CD4-positive, alpha-beta T cell treated with Interleukin-4 for 1 hour (primary cell): ENCODE measurements at places on chromosomes 2 and 18.

GRCh38 chr2:1607971-1608688 lies 136.2 kb downstream of the PXDN start:
- no peak for DNase-seq

DNA sequence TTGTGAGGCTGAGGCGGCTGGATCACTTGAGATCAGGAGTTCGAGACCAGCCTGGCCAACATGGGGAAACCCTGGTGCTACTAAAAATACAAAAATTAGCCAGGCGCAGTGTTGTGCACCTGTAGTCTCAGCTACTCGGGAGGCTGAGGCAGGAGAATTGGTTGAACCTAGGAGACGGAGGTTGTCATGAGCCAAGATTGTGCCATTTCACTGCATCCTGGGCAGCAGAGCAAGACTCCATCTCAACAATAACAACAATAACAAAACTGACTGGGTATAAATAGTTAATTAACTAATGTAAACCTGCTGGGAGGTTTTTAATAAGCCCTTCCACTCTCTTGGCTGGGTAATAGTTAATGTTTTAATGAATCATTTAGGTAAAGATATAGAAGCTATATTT lies 7.8 kb downstream of the SULT6B1 start:
- DNase-seq: no peak

DNA sequence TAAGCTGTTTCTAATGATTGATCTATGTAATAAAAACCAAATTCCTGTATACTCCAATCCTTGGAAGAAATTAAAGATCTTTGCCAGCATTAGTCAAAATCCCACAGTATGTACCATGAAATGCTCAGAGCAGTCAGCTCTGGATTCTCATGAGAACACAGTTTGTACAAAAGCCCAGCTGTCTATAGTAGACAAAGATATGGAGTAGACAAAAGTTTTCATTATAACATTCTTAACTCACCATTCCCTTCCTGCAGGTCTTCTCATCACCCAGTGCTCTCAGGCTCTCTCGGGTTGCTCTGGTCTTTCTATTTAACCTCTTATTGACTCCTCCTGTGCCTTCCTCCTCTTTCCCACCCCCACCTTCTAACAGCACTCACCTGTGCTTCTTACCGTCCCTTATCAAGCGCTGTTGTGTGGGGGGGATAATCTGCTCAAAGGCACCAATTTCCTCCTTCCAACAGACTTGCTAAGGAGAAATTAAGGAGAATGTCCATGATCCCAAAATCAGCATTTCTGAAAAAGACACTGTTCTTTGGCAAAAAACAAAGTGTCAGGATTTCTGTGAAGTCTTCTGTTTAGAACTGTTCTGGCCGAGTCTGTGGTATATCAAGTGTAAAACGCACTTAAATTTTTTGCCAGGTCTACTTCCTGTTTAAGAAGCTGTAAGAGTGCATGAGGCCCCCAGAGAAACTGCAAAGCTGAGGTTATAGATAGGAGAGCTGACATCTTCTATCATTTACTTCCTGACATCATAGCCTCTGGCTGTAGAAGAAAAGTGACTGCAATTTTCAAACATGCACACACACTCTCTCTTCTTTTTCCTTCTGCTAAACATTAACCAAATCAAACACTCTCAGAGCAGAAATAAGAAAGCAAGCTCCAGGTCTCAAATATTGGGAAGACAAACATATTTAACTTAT lies 144.1 kb downstream of the EVA1A start:
- DNase-seq: no peak

DNA sequence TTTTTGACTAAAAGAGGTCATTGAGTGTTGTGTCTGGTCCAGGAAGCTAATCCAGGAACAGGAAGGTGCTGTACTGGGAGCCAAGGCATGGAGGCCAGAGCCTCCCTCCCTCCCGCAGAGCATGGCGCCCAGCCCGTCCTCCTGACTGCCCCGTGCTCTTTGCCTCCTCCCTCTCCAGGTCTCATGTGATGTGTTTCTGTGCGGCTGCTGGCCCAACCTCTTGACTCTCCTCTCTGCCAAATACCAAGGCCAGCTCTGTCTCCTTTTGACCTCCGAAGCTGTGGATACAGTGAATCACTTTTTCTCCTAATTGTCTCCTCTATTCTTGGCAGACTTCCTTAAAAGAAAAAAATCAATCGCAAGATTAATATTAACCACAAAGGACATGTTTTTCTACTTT lies 284.1 kb downstream of the PHLPP1 start:
- DNase-seq: no peak

DNA sequence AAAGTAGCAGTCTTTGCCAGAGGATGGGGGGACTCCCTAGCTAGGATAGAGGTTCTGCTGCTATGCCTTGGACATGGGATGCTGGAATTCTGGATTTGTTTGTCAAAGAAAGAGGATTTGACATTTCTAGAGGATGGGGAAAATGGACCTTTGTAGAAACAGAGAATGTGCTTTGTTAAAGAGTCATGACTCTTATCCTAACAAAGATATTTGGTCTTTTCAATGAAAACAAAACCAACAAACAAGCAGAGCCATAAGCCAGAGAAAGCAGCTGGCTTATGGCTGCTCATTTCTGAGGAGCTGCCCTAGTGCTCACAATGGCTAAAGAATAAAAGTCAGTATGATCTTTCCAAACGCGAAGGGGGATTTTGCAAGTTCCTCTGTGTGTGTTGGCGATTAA lies 40.8 kb upstream of the MAPRE2 start:
- DNase-seq: no peak

DNA sequence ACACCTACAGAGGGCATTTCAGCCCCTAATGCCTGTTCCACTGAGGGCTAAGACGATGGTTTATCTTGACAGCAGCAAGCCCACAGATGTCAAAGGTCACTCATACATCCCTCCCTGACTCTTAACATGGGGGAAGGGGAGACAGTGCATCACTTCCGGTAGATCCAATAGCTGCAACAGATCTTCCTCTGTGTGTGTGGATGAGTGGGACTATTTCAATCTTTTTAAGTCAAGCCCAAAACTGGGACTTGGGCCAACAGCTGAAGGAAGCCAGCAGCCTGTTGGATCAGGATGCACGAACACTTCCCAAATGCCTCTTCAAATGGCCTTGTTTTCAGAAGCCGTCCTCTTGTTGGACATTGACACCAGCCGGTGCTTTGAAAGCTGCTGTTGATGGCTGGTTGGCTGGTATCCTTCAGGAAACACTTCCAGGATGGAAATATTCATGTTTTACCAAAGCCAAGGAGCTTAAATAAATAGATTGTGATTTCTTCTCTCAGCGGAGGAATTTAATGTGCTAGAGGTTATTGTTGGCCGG lies 59.2 kb downstream of the IL1R2 start:
- no peak for DNase-seq

GRCh38 chr2:197208841-197209240 lies 101.7 kb downstream of the ANKRD44 start:
- peak; percentile 44 for DNase-seq

GRCh38 chr2:127064642-127065250 lies 42.2 kb downstream of the BIN1 start:
- peak; percentile 86 for DNase-seq

- no peak for DNase-seq
Measured at GRCh38 chr2:45781464-45781811, 130.0 kb downstream of the PRKCE start.

- no peak for DNase-seq
Measured at GRCh38 chr2:64637931-64638330, 15.8 kb downstream of the SERTAD2 start.

- no peak for DNase-seq
Measured at GRCh38 chr2:68720665-68721064, 13.9 kb upstream of the ARHGAP25 start.

DNA sequence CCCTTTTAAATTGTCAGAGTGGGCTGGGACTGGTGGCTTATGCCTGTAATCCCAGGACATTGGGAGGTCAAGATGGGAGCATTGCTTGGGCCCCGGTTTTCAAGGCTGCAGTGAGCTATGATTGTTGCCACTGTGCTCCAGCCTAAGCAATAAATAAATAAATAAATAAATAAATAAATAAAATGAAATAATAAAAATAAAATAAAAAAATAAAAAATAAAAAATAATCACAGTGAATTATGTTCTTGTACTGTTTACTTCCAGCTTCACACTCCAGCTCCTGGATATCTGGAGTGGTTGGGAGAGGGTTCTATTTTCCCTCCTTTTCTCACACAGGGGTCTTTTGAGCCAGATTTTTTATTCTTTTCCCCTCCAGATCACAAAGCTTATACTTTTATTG lies 26.2 kb upstream of the PNPT1 start:
- no peak for DNase-seq

DNA sequence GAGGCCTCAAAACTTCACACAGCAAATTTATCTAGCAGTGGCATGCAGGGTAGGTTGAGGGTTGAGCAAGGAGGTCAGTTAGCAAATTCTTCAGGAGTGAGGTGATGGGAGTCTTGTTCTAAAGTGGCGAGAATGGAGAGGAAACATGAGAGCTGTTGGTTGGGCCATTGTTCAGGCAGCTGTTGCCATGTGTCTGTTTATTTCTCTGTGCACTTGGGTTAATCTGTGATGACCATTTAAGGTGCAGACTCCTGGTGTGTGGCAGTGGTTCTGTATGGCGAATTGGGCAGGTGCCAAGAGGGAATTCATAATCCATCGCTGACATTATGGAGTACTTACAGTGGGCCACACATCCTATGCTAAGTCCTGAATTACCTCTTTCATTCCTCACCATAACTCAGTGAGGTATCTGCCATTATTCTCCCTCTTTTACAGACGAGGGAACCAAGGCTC lies 30.4 kb downstream of the TMEM178A start:
- DNase-seq: no peak

- DNase-seq: no peak
Measured at GRCh38 chr2:627926-628560, 49.2 kb downstream of the TMEM18 start.

DNA sequence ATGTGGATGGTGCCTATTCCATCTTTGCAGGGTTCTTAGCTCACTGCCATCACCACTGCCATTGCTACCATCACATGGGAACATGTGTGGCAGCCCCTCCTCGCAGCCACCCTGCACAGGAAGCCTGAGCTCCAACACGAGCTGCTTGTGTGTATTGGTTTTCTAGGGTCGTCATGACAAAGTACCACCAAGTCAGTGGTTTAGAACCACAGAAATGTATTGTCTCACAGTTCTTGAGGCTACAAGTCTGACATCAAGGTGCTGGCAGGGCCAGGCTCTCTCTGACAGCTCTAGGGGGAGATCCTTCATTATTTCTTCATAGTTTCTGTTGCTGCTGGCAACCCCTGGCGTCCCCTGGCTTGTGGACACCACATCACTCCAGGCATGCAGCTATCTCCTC lies 10.3 kb upstream of the IL1R2 start:
- peak; percentile 27 for DNase-seq

DNA sequence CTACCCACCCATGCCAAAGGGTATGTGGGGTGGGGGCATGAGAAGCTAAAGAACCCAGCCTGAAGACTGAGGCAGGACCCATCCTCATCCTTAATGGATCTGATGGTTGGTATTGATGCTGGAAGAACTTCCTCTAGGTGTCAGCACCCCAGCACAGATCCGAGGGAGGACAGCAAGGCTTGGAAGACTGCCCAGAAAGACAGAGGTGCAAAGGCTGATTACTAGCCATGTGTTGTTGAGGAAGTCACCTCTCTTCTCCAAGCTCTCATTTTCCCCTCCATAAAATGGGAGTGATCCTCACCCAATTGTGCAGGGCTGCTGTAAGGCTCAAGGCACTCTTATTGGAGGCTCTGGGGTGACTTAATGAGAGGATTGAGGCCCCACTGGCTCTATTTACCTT lies 256.5 kb downstream of the CELF4 start:
- no peak for DNase-seq

DNA sequence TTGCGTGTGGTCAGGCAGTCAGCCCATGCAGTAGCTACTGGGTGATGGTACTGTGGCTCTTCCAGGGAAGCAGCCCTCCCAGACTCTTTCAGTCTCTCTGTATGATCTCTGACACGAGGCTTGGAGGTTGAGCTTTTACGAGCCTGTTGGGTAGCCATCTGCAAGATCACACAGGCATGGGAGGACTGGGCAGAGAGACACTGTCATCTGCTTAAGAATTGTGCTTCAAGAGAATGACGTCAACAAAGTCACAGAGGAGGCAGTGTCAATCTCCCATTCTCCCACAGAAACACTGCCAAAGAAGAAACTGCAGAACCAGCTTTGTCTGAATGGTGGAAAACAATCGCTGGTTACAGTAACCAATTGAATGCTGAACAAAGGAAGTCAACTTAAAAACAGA lies 78.4 kb upstream of the MC2R start:
- no peak for DNase-seq

GRCh38 chr2:54318821-54319220 lies 62.8 kb upstream of the TSPYL6 start:
- no peak for DNase-seq

DNA sequence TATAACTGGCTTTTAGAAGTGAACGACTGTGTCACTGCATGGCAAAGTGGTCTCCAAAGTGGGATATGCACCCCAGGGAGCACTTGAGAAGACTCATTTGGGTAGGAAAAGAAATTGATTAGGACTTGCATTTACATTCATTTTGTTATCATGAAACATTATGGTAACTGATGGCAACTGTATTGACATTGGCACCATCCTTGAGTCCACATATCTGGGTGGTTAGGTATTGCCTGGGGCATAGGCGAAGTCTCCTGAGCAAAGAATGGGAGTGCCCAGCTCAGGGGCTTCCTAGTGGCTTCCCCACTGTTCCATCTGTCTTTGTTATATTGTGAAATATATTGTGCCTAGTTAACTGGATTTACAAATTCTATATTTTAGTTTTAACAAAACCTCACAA lies 29.2 kb downstream of the SPATS2L start:
- no peak for DNase-seq

DNA sequence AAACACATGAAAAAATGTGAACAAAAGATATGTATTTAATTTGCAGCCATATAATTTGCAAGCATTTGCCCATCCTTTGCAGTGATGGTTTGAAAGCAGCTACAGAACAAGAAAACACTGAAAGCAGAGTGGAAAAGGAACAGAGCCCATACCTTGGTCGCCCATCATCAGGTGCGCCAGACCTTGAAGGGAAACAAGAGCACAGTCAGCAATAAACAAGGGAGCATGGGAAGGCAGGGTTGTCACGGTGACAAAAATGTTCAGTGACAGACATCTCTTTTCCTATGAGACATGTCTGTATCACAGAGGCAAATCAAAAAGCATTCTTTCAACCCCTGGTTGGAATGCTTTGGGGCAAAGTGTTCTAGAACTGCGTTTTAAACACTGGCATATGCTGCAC lies 109.4 kb downstream of the NRXN1 start:
- no peak for DNase-seq

DNA sequence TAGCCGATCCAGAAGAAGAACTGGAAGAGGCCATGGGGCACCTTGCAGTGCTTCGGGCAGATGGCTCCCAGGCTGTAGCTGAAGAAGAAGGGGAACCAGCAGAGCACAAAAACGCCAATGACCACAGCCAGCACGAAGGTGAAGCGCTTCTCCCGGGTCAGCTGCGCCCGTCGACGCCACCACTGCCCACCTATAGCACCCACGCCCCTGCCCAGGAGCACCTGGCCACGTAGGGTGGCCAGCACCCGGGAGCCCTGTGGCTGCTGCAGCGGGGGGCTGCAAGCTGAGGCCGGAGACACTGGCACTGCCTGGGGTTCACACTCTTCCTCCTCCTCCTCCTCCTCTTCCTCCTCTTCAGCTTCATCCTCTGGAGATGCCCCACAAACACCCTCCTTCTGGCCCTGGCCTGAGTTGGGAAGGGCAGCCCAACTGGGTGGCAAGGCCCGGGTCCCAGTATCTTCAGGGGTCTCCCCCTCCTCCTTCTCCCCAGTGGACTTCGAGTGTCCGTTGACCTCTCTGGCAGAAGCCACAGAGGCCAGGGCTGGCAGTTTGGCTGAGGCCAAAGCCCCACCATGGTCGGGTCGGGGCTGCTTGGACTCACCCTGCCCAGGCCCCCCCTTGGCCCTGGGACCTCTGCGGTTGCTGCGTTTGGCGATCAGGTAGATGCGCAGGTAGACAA lies 1.3 kb downstream of the ADRA2B start:
- no peak for DNase-seq
